NCI-H2029 treated with DMSO at 0.1 percent for 48 hours (cell line): ENCODE measurements at places on chromosomes 12 and 14.

DNA sequence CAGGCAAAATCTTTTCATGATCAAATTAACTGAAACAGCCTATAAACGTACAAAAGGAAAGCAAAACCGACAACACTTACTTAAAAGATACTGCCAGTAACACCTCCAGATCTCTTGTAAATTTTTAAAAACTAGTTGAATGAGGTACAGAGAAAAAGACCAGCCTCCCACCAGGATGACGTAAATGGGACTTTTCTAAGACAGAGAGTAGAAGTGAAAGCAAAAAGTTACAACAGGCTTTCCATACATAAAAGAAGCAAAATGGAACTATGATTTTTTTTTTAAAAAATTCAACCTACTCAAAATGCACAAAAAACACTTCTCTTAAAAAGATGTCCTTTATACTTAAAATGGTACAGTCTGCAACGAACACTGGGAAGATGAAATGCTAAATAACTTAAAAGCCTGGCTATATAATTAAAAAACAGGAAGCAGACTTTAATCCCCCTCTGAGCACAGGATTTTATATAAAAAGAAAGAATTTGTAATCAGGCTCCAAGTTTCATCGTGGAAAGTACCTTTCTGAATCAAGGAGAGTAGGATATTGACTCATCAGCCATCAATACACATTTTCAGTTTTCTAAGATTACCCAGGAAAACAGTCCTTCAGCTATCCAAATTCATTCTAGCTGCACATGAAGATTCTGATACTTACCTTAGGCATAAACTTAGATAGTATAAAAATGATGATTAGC lies 14.2 kb upstream of the MYO1A start:
- no peak for DNase-seq

DNA sequence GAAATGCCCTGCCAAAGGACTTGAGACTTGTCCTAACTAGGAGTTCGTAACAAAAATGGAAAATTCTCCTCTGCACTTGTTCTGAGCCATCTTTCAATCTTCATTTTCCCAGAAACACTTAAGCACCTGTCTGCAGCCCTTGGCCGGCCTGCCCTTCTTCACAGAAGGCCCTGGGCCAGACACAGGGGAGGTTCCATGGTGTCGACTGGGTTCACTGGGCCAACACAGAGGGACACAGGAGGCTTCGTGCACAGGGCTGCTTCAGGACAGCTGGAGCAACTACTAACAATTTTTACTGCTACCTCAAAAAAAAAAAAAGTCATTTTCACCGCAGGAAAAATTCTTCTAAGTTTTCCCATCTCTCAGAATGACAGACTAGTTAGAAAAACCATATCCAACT lies 19.6 kb downstream of the NID2 start:
- no peak for DNase-seq

DNA sequence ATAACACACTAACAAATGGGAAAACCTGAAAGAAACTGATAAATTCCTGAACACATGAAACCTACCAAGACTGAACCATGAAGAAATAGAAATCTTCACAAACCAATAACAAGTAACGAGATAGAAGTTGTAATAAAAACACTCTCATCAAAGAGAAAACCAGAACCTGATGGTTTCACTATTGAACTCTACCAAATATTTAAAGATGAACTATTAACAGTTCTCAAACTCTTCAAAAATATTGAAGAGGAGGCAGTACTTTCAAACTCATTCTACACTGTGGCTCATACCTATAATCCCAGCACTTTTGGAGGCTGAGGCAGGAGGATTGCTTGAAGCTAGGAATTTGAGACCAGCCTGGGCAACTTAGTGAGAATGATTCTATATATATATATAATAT lies 48.4 kb upstream of the TMTC2 start:
- no peak for DNase-seq

DNA sequence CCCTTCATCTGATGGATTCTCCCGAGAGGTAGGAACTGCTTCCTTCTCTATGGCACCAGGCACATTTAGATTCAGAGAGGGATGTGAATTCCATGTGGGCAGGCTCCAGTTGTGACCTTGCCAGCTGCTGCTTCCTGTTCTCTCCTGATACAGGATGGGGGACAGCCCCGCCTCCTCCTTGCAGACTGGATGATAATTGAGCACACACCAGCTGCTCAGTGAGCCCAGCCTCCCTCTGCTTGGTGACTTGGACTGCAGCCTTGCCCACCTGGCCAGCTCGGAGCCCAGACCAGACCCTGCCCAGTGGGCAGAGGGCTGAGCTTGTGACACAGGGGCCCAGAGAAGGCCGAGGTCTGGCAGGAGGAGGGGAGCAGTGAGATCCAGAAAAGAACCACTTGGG lies 90.2 kb downstream of the CALM1 start:
- DNase-seq, result no peak

- DNase-seq, result no peak
Measured at GRCh38 chr12:27790179-27790578, 10.1 kb upstream of the MANSC4 start.

GRCh38 chr14:93741556-93742230 lies 46.6 kb downstream of the PRIMA1 start:
- DNase-seq, result no peak

- DNase-seq, result no peak
Measured at GRCh38 chr12:6250343-6250742, 50.1 kb downstream of the CD9 start.

DNA sequence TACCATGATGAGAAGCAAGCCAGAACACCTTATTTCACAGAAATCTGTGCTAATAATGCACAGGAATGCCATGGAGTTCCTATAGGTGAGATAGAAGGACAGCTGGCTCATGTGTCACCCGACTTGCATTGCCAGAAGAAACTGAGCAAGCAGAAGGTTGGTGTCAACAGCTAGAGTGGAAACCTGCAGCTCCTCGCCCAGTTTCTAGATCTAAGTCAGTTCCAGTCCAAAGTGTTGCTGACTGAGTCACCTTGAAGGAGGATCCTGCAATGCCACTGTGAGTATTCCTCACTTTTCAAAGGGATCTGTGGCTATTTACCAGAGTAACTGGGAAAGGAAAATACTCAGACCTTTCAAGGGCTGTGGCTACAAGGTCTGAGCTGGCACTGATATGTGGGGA lies 17.1 kb downstream of the CDKL1 start:
- DNase-seq, result no peak

- DNase-seq, result no peak
Measured at GRCh38 chr14:68181519-68182326, 362.1 kb downstream of the RAD51B start.

- DNase-seq, result no peak
Measured at GRCh38 chr14:76138119-76138757, 13.5 kb upstream of the GPATCH2L start.

GRCh38 chr12:47237751-47238211 lies 158.0 kb upstream of the AMIGO2 start:
- no peak for DNase-seq

DNA sequence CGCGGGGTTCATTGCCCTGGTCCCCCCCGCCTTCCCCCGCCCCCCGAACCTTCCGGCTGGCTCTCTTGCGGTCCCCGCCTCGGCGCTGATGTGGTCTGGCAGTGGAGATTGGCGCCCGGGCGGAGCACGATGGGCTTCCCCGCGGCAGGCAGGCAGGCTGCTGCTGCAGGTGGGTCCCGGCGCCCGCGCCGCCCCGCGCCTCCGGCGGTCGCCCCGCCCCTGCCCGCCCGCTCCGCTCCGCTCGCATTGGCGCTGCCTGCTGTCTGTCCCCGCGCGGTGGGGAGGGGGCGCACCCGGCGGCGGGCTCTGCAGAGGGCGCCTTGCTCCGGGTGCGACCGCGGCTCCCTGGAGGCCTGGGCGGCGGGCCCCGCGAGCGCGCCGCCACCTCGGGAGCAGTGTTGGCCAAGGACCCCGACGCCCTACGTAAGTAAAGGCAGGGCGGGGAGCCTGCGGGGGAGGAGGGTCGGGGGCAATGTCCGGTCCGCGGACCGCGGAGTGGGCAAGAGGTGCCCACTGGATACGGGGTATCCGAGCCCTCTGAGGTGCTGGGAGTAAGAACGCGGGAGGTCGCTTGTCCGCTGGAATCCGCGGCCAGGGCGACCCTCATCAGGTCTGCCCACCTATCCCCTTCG lies at the start of gene AKAP5:
TSS of gene AKAP5 (plus strand) at position 309 of the 632 bp plus-strand sequence. CDS start 2,896 bp downstream, outside the sequence.
- DNase-seq, result no peak

DNA sequence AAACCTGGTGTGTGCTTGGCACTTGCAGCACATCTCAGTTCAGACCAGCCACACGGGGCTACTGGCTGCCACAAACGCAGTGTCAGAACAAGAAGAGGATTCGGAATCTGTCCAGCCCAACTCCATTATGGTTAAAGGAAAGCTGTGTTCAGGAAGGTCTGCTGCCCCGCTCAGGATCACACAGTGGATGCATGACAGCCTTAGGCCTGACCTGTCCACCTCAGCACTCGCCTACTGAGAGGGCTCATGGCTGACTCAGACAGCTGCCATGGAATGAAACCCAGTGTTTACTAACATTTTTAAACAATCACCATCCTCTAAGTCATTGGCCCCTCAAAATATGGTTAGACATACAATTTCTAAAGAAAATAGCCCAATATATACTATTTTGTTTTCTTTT lies 5.6 kb upstream of the NIN start:
- DNase-seq, result no peak

DNA sequence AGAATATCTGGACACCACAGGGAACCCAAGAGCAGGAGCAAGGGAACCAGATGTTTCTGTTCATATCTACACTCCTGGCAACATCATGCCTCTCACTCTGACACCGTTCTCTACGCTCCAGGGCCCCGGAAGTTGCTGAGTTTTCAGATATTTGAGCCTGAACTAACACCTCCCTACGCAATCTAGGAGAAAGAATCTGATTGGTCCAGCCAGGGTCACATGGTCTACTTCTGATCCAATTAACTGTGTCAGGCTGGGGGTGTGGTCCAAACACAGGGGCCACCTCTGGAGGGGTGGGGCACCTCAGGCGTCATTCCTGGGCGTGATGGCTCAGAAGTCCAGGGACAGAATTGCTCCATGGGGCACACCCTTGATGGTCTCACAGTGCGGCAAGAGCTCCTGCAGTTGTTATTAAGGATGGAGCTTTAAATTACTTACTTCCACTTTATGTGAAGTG lies 165.5 kb downstream of the PTPN11 start:
- peak; percentile 43 for DNase-seq

- no peak for DNase-seq
Measured at GRCh38 chr14:100523131-100523842, 63.9 kb downstream of the BEGAIN start.

- no peak for DNase-seq
Measured at GRCh38 chr12:53871367-53871766, 67.3 kb upstream of the HOXC13 start.

DNA sequence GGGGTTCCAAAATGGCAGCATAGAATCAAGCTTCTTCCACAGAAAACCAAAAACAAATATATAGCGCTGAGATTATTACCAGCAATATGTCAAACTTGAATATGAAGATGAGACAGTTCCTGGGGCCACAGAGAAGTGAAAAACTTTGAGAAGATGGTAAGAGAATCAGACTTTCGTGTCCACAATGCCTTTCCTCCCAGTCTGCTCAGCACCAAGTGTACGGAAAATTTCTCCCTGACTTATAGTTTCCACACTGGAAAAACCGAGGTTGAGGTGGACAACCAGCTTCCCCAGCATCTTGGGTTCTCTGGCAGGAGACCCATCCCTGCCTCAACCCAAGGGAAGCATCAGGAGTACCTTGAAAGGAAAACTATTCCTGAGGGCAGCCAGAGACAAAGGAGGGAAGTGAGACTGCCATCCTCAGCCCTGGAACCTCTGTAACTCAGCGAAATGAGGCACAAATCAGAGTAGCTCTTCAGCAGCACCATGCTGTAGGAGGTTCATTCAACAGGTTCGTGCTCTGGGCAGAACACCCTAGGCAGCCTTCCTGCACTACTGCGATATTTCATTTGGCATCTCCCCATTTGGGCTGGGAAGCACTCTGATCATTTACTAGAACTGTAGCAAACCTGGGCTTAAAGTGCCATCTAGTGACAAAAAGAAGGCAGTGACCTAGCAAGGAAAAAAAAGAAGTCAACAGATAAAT lies 52.4 kb upstream of the CAPRIN2 start:
- DNase-seq, result peak; percentile 63

DNA sequence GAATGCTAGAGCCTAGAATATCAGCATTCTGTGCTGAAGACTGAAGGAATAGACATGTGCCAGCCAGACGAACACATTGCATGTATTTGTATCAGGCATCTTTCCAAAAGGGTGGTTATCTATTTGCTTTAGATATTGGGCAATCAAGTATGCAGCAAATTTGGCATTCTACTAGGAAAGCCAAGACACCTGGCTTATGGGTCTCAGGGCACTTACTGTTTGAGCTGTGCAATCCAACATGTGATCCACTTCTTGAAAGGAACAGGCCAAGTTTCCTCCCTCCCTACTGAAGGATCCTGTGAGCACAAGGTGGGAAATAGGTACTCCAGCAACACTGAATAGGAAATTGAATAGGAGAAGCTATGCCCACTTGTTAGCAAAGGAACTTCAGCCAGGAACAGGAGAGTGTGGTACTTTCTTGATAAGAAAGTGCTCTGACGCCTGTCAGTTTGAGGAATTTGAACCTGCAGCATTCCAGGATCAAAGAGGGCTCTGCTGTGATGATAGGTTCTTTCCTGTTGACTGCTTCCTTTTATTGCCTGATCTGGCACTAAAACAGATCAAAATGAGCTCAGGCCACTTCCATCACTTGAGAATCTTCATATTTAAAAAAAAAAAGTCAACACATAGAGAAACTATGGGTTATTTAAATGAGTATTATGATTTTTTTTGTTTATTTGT lies 20.6 kb downstream of the OR6S1 start:
- DNase-seq, result no peak

DNA sequence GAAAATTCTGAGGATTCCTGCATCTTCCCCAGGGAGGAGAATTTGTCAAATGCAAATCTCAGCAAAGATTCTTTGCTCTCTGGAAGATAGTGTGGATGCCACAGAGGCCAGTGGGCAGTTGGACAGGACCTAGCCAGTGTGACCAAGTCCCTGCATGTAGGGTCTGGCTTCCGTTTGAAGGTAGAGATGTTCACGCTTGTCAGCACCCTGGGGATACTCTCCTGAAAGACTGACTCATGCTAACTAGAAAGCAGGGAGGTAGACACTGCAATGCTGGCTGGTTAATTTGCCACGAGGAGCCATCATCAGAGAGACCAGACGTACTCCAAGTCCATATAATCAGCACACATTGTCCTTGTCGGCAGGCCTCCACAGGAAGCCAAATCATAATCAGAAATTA lies 130.1 kb downstream of the SAMD4A start:
- no peak for DNase-seq

DNA sequence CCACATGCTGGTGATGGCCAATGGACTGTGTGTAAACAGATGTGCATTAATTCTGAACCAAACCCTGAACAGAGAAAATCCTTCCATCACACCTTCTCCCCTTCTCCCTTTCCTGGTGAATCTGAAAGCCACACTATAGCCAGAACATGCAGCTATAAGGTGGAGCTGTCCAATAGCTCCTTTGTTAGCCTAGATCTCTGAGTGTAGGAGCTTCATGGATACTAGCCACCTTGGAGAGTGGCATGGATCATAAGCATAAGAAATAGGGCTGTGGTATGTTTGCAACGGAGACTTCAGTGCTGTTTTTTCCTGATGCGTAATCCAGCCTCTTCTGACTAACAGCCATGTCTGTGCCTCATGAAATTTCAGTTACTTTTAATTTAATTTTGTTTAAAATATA lies 364.5 kb downstream of the BTG1 start:
- DNase-seq, result no peak
